ENCODE measurements at places on chromosomes 4 and X.
A peak's percentile ranks its signal among the peaks of the same experiment; 100 is the strongest.

DNA sequence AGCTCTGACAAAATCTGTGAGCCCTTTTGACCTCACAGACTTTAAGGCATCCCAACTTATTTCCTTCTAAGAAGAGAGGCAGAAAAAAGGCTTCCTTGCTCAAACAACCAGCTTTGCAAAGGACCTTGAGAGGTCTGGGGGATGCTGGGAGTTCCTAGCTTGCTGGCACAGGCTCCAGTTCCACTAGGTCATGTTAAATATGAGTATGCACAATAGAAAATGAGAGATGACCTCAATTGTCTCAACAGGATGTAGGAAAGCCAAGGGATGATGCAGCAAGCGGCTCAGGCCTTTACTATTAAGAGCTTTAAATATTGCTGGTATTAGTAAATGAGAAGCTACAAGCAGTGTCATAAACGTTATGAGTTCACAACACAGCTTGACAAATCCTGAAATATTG, 13.3 kb upstream of the ZNF827 start:
- DNase-seq: no peak

DNA sequence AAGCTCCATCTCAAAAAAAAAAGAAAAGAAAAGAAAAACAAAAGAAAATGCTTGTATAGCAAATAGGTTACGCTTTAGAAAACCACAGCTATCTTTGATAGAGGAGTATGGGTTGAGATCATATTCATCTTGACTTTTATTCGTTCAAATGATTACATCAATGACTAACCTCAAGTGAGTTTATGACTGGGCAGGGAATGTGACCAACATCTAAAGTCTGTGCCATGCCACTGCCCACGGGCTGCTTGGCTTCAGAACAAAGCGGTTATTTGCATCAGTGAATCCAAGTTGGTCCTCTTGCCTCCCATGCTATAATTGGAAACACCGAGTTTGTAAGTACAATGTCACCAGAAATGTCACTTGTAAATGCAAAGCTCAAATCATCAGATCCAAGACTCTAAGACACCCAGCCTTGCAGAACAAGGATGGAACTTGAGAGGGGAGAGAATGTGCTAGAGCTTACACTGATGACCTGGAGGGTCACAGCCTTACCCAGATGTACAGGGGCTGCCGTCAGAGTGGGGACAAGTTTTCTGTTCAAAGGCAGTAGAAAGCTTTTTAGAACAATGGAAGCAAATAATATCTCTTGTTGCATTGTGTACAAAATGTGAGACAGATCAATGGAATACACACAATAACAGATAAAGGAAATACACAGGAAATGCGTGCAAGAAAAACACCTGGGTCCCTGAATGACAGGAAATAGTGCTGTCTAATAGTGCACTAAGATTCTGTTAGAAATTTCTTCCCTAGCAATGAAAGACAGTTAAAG, 8.4 kb upstream of the OPN1LW start:
- no peak for DNase-seq

GRCh38 chr4:16717266-16717970, 181.0 kb downstream of the LDB2 start:
- no peak for DNase-seq

DNA sequence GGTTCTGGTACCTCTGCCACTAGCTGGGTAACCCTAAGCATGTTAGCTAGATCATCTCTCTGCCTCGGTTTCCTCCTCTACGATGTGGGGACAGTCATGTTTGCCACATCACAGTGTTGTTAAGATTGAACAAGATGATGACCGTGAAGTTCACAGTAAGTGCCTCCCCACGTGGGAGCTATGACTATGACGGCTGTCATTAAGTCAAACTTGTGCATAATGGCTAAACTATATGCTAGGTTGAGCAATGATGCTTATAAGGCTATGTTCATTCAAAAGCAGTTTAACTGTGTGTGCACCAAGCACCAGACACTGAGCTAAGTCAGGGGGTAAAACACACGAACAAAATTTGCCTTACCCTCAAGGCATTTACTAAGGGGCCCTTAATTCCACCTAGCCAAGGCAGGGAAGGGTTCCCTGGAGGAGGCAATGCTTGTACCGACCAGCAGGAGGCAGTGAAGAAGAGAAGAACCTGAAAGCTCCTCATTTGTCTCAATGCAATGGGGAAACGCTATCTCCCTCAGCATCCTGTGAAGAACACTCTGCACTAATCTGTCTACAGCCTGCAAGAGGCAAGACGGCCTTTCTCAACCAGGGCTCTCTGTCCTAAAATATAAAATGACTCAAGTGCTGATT, 52.9 kb downstream of the MAP7D2 start:
- no peak for DNase-seq

DNA sequence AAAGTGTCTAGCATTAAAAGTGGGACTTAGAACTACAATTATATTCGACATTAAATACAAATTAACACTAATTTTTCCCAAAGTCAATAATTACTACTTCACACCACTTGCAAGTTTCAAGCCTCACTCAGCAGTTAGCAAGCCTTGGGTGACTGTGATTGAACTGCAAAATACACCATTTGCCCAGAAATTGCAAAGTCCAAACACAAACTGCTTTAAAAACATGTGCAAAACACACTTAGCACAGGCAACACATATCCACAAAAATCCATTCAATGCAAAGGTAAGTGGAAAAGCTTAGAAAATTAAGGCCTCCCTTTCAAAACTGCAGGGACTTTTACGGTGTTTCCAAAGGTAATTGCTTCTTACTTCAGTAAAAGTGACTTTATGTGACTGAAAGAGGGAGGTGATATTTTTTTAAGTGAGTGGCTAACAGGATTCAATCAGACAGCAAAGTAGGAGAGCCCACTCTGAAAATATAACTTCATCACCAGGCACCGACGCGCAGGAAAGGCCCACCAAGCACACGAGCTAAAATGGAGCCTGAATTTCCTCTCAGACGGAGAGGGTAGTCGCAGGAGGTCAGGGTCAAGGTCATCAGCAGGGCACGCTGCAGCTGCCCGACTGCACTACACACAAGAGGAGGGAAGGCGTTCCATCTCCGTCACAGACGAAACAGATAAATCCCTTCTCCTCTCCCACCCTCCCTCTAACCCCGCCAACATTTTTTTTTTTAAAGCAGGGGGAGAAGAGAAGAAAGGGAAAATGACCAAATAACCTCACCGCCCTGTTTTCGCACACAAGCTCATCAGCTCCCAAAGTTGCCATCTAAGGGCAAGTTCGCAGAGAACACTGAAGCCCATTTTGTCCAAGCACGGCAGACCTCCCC, 3.1 kb downstream of the ZNF827 start:
- DNase-seq: peak; percentile 8

- no peak for DNase-seq
These were observed 231.9 kb downstream of the STPG2 start for GRCh38 chr4:97911236-97911906.

- DNase-seq: no peak
These were observed 185.5 kb upstream of the ANXA10 start for GRCh38 chr4:167906851-167907250.

DNA sequence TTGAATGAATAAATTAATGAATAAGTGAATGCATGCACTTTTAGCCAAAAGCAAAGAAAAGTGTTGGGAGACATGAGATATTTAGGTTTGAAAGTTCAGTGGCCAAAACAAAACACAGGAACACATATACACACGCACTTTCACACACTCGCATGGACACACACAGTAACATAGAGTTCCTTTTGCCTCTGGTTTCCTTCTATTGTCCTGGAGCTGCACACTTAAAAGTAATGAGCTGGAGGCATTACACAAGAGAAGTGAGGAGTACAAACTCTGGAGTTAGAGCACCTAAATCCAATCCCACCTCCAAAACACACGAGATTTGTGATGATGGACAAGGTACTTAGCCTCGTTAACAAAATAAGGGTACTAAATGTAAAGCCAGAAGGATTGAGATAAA, 18.7 kb downstream of the PPA2 start:
- DNase-seq: no peak

DNA sequence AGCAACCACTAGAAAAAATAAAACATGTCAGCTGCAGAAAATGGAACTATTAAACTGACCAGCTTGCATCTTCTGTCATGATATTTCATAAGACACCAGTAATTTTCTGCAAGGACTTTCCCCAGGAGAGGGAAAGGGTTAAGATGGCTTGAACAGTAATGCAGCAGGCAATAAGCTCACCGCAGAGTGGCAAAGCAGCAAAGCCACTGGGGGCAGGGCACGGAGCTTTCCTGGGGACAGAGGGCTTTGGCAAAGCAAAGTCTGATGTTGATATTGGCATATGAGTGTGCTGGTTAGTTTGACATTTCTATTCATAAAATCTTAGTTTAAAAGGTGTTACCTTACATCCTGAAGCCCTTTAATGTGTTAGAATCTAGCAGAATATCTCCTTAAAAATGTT, 55.1 kb upstream of the NAP1L5 start:
- no peak for DNase-seq

GRCh38 chrX:39627257-39627656, 470.5 kb downstream of the BCOR start:
- no peak for DNase-seq

- DNase-seq: no peak
These were observed 14.8 kb downstream of the FAM9B start for GRCh38 chrX:9019151-9019550.

- DNase-seq: no peak
These were observed 22.4 kb upstream of the STIM2 start for GRCh38 chr4:26837993-26838842.

GRCh38 chr4:170374770-170375169, 285.0 kb upstream of the AADAT start:
- no peak for DNase-seq

- DNase-seq: no peak
These were observed 48.3 kb downstream of the HMGB3 start for GRCh38 chrX:151031391-151031975.

- DNase-seq: no peak
These were observed 4.5 kb upstream of the NKX1-1 start for GRCh38 chr4:1410491-1411325.

DNA sequence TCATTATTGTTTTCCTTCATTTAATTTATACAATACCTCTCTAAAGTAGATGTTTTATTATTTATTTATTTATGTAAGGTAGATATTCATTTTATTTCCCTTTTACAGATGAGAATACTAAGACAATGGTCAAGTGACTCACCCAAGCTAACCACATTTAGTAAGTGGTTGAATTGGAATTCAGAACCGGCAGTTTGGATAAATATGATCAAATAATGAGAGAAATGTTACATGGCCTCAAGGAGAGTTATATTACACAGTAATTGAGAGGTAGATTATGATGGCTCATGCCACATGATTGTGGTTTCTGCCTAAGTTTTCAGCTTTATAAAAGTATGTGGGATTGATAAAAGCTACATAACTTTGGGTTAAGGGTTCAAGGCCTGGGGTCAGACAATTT, 239.4 kb upstream of the BOD1L1 start:
- DNase-seq: no peak
